ENCODE measurements at places on chromosomes 7 and 10.
A peak's percentile ranks its signal among the peaks of the same experiment; 100 is the strongest.

- no peak for DNase-seq
These were observed 36.0 kb downstream of the MALSU1 start for GRCh38 chr7:23335136-23335535.

DNA sequence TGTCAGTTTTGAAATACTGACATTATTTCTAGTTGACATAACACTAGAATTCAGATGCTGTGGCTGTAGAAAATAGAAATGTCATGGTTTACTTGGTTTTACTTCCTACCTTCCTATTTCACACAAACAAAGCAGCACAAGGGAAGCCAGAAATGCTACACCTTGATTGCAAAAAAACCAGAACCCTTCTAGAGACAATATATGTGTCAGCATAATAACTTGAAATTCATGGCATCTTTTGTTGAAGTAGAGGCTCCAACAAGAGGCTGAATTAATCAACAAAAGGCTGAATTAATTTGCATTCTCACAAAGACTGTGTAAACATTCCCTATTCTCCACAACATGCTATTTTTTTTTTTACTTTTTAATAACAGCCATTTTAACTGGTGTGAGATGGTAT lies 25.2 kb downstream of the ZNF117 start:
- DNase-seq = no peak

DNA sequence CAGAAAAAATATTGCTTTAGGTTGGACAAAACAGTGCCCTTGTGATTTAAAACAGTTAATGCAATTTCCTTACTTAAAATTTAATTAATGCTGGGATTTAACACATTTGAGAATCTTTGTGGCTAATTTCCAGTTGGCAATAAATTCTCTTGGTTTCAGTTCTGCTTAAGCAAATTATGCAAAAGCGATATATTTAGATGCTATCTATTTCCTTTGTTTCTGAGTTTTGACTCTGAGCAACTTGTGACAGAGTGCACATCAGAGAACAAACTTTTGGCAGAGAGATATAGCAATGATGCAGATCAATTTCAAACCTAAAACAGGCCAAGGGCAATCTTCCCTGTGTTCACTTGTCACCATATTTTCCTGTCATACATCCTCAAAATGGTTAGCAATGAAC lies 933.6 kb upstream of the ZWINT start:
- no peak for DNase-seq

GRCh38 chr7:4739528-4739992 lies 35.9 kb upstream of the AP5Z1 start:
- no peak for DNase-seq

GRCh38 chr7:133887459-133887858 lies 239.7 kb upstream of the LRGUK start:
- no peak for DNase-seq

DNA sequence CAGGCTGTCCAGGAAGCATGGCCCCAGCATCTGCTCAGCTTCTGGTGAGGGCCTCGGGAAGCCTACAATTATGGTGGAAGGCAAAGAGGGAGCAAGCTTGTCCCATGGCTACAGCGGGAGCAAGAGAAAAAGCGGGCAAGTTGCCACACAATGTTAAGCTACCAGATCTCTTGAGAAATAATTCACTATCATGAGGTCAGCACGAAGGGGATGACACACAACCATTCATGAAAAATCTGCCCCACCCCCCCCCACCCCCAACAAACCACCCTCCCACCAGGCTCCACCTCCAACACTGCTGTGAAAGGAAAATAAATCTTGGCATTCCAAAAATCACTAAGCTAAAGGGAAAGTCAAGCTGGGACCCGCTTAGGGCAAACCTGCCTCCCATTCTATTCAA lies 545.8 kb upstream of the NRP1 start:
- no peak for DNase-seq

- DNase-seq = no peak
These were observed 60.2 kb upstream of the NRBF2 start for GRCh38 chr10:63072951-63073350.

- peak; percentile 35 for DNase-seq
These were observed 29.0 kb upstream of the EBLN1 start for GRCh38 chr10:22246680-22247391.

- no peak for DNase-seq
These were observed 379.1 kb downstream of the TCERG1L start for GRCh38 chr10:130932326-130933007.

DNA sequence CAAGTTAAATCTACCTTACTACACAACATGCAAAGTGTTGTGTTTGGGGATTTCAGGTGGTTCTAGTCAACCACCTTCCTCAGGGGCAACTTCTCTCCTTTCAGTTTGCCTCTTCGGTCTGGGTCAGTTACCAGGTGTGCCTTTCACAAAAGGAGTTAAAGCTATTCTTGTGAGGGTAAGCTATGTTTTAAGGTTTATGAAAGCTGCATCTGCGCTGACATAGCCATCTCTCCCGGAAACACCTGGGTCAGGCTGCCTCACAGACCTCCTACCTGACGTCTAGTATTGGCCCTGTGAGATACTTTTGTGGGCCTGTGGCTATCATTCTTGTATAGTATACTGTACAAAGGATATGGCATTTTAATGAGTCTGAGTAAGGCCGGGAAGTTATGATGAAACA lies 67.7 kb upstream of the ITGA8 start:
- DNase-seq = no peak

GRCh38 chr7:23970193-23970592 lies 260.2 kb downstream of the STK31 start:
- no peak for DNase-seq

GRCh38 chr7:26549281-26549944 lies 257.8 kb downstream of the SNX10 start:
- no peak for DNase-seq

DNA sequence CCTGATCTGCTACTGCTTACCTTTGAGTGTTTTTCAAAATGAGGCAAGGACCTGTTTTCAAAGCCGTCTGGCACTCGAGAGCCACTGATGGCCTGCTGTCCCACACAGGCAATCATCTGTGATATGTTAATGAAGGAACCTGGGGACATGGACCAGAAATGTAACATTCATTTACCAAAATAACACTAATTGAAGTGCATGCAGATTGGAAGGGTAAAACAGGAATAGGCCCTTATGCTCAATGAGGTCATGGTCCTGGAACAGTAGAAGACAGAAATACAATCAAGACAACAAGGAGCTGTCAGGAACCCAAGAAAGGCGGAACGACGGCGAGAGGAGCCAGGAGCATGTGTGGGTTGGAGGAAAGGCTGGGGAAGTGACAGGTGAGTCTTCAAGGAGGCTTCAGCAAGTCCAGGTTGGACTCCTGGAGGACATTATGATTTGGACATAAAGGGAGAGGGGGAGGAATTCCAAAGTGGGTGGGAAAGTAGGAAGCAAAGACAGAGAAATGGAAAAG lies 28.3 kb downstream of the POLR3A start:
- no peak for DNase-seq

DNA sequence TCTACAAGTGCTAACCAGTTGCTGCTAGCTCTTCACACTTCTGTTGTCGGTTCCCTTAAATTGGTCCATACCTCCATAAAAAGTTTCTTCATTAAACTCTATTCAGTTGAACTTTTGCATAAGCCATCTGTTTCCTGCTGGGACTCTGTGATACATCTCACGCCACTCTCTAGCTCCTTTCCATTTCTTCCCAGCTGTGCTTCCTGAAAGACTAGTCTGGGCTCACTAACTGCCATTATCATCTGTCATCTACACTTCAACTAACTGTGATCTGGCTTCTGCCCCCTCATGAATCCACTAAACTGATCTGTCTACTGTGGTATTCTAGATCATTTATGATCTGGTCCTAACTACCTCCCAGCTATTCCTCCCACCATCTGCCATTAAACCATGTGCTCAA lies 78.3 kb downstream of the ELAPOR2 start:
- DNase-seq = no peak

GRCh38 chr7:69598081-69598486 lies at the start of gene AUTS2:
Gene AUTS2, plus strand, starts transcription at chr7:69598475. Its CDS starts 1,179 bp downstream, at chr7:69599654.
- peak; percentile 89 for DNase-seq

DNA sequence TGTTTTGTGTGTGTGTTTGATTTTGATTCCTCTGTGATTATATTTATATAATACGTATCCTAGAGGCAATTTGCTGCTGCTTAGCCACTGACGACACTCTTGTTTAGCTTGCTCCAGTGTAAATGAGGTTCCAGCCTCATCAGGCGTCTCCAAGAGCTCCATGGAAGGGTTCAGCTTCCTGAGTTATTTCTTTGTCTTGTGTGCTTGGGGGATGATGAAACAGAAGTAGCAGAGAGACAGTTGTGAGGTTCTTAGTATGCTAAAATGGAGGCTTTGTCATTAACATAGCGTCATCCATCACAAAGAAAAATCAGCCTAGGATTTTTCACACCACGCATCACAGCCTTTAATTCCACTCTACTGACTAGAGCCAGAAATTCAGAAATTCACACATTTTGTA lies 85.1 kb downstream of the KLF6 start:
- DNase-seq = no peak

GRCh38 chr7:4416396-4417056 lies 265.6 kb upstream of the FOXK1 start:
- no peak for DNase-seq

DNA sequence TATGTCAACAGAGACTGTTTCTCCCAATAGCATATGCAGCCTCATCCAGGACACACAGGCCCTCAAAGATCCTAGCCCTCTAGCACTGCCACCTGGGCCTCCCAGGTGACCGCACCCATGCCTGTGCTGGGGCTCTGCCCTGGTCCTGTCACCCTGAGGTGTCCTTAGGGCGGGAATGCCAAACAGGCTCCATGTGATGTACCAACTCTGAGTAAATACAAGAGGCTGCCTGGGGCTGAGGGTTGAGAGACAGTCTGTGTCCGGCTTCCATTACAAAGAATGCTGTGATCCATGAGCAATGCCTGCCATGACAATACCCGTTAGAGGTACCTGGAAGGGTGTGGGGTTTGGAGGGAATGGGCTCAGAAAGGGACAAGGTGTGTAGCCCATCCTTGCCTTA lies 83.0 kb upstream of the KAT6B start:
- DNase-seq = no peak

DNA sequence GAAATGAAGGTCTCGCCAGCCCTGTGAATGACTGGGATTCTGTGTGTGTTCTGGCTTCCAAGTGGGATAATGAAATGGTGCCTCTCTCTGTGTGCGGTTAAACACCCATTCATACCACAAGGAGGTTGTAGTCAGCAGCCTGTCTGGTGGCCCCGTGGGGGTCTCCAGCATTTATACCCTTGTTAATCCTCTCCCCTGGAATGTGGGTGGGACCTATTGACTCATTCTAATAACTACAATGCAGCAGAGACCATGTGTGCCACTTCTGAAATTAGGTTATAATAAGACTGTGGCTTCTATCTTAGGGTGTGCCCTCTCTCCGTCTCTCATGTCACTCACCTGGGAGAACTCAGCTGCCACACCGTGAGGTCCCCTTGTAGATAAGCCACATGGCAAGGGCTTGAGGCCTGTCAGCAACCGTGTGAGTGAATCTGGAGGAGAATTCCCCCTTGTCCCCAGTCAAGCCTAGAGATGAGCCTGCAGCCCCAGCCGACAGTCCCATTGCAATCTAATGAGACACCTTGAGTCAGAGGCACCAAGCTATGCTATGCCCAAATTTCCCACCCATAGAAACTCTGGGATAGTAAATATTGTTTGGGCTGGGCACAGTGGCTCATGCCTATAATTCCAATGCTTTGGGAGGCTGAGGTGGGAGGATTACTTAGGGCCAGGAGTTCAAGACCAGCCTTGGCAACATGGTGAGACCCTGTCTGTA lies 106.8 kb downstream of the GALNT17 start:
- DNase-seq = no peak

- no peak for DNase-seq
These were observed 89.6 kb upstream of the SMIM30 start for GRCh38 chr7:113207931-113208330.

- DNase-seq = no peak
These were observed 741.2 kb upstream of the ZWINT start for GRCh38 chr10:57102236-57102635.

DNA sequence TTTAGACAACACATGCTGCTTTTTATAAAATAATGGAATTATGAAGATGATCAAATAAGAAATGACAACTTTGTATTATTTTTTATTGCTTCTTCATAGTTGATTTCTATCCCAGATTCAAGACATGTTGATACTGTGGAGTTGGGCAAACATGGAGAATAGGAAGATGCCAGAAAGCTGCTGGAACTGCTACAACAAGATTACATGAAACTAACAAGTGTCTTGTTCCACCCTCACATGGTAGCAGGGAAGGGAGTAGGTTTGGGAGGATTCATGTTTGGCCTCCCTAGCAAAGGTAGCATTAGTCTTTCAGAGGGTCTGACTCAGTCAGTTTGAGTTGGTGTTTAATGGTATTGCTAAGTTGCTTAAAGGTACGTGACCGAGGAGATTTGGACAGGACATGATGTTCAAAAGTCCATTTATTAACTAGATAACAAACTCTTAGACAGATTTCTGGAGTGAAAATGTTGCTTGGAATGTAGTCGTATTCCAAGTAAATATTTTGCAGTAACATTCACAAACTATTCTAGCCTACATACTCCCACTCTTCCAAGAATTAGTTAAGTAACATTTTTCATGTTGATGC lies 33.1 kb downstream of the PRR15 start:
- DNase-seq = no peak

DNA sequence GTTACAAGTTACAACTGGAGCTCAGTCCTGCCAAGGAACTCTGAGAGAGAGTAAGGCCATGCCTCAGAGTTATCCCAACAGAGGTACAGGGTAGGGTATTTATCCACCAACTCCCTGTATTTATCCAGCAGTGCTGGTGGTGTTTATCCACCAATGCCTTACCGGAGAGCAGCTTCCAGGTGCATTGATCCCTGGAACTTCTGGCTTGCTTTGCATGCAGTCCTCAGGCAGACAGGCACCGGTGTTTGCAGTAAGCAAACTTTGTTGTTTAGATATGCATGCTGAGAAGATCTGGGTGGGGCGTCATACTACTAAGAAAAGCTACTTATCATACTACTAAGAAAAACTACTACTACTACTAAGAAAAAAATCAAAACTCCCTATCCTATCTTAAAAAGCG lies 92.4 kb downstream of the CYP26A1 start:
- DNase-seq = no peak

DNA sequence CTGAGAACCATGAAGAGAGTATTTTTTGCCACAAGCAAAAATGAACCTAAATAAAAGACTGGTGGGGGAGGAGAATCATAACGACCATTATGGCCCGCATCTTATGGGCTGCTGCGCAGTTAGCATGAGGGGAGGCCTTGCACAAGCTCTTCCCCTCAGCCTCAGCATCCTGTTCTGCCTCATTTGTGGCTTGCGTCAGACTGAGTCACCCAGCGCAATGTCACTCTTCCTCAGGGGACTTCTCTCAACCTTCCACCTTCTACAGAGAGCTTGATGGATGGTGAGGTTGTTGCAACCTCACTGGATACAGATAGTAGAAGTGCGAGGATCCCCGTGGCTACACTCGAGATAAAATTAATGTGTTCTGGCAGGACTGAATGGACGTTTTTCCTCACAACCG lies 16.8 kb upstream of the GPR15LG start:
- no peak for DNase-seq

DNA sequence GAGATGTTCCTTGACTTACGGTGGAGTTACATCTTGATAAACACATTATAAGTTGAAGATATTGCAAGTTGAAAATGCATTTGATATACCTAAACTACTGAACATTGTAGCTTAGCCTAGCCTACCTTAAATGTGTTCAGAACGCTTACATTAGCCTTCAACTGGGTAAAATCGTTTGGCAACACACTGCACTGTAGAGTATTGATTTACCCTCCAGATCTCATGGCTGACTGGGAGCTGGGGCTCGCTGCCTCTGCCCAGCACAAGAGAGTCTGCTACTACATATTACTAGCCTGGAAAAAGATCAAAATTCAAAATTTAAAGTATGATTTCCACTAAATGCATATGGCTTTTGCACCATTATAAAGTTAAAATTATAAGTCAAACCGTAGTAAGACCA lies 7.5 kb upstream of the AGR3 start:
- no peak for DNase-seq
